ENCODE measurements at places on chromosomes 3 and 15. TPM values are rescaled to one million over a fixed set of nuclear protein-coding genes. Genes with fewer than 3 reads are reported as not detected.

DNA sequence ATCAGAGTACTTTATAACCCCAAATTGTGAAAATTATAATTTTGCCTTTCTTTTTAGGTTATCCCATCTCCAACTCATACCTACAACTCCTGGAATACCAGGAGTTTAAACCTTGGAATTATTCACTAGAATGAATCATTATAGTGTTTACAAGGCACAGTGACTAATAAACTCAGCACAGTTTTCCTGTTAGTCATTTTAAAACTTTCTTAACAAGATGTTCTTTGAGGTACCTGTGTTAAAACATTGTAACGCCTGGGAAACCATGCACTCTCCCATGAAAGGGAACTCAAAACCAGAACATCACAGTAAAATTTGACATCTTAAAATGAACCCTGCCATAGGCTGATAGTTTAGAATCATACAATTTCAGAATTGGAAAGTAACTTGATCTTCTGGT, 132.4 kb upstream of the OSTN start:
- H3K36me3 ChIP-seq = no peaks in the 10 kb centered on the region
- H3K27me3 ChIP-seq = no peaks in the 10 kb centered on the region
- no peak for DNase-seq
- no peaks in the 10 kb centered on the region for H3K4me1 ChIP-seq

DNA sequence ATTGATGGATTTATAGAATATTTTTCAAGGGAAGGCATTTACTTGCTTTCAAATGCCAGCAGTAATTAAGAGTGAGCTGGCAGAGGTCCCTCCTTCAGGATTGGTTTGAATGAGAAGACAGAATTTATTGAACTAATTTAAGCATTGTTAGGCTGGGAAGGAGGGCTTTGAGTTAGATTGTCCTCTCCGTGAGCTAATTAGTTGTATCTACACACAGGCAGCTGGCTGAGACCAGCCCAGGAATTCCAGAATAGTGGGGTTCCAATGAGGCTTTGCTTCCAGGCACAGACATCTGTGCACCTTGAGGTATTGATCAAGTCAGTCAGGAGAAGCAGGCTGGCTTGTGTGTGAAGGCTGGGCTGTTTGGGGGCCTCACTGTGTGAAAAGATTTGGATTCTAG, 124.0 kb upstream of the WNT5A start:
- H3K4me1 ChIP-seq = peaks cover 4% of the 10 kb centered on the region
- no peaks in the 10 kb centered on the region for H3K27me3 ChIP-seq
- H3K27ac ChIP-seq = no peak overlapping the region
- no peak for DNase-seq

- no peaks in the 10 kb centered on the region for H3K36me3 ChIP-seq
- DNase-seq = no peak
- no peak overlapping the region for H3K27ac ChIP-seq
- H3K4me1 ChIP-seq = no peaks in the 10 kb centered on the region
- no peak overlapping the region for H3K4me3 ChIP-seq
Measured at GRCh38 chr3:22296601-22297000, 545.6 kb upstream of the ZNF385D start.

Gene EPHA6
- not detected for total RNA-seq

DNA sequence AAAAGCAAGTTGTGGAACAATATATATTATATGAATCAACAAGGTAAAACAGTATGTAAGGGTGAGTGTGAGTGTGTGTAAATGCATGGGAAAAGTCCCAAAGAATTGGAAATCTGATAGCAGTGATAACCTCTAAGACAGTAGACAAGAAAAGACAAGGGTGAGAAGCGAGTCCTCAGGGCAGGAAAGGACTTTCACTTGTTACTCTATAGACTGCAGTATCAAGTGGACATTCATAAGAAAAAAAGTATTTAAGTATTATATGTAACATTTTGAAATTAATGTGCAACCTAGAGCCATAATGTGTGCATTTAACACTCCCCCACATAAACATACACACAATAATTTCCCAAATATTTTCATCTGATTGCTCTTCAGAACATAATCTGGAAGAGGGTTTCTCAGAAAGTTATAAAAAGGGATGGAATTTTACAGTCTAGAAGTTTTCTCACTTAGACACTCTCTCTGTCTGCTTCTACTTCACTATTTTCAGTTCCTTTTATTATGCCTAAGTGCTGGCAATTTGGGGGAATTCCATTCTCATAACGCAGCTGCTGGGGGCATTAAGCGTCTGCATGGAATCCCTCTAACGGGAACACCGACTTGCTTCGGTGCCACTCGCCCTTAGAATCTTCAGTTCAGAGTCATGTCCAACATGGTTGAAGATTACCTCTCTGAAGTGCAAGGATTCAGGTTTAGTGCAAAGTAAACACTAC, 50.0 kb upstream of the CDIN1 start:
- DNase-seq = no peak
- no peak overlapping the region for H3K27ac ChIP-seq
- H3K4me1 ChIP-seq = no peaks in the 10 kb centered on the region

Gene TATDN2
- total RNA-seq = 38.5 TPM

DNA sequence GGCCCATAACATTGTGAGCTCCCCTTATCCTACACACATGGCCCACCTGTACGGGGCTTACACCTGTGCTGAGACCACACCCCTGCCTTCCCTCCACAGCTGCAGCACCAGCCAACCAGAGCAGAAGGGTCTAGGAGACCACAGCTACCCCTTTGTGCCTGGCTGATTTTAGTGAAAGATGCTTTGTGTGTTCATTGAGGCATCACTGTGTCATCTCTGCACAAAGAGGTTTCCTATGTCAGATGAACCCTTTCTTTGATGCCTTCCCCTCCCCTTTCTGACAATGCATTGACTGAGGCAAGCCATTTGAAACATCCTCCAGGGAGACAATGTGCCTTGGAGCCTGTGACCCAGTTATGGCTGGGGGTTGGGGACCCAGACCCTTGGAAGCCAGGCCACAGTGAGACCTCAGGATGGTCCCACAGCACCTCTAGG, 54.9 kb upstream of the SLC7A14 start:
- no peak for DNase-seq
- H3K4me1 ChIP-seq = no peaks in the 10 kb centered on the region
- no peaks in the 10 kb centered on the region for H3K36me3 ChIP-seq
- H3K27me3 ChIP-seq = peaks cover 7% of the 10 kb centered on the region
- H3K4me3 ChIP-seq = no peak overlapping the region
- H3K27ac ChIP-seq = no peak overlapping the region

DNA sequence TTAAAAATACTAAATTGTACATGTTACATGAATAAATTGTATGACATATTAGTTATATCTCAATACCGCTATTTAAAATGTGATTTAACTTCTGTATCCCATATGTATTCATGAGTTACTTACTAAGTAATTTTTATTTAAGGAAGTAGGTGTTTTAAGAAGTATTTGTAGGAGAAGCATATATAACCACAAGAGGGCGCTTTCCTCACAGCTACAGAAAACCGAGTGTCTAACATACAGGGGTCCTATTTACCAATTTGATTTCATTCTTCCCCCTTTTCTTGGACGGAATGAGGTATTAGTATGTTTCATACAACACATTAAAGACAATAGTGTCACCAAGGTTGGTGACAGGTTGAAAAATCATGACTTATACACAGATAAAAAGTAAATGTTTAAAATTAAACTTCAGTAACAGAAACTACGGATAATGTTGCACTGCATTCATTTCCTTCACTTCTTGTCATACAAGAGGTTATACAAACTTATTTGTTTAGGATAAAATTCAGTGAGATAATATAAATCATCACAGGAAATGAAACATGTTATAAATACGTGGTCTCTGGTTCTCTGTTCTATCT, 253.6 kb downstream of the MAGI1 start:
- no peak overlapping the region for H3K4me3 ChIP-seq
- H3K27me3 ChIP-seq = no peaks in the 10 kb centered on the region
- H3K27ac ChIP-seq = no peak overlapping the region
- no peaks in the 10 kb centered on the region for H3K36me3 ChIP-seq

DNA sequence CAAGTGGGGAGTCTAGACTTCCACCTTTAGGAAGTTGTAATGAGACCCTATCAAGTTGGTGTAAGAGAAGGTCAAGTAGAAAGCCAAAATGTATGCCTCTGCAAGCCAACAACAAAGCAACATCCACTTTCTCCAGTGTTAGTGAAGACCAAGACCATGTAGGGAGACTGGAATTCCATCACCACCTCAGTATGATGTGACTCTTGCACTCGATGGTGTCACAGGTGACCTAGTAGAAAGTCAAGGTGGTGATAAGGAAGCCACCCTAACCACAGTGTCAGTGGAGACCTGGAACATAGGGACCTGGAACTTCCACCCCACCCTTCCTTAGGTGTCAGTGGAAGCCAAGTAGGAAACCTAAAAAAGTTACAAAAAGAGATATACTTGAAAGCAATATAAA, 278.1 kb upstream of the KCNMB2 start:
- no peaks in the 10 kb centered on the region for H3K4me1 ChIP-seq
- H3K36me3 ChIP-seq = no peaks in the 10 kb centered on the region
- DNase-seq = no peak
- no peak overlapping the region for H3K4me3 ChIP-seq
- H3K27ac ChIP-seq = no peak overlapping the region

- no peak within 1 kb of the TSS for H3K27ac ChIP-seq
- DNase-seq = peak; percentile 26
- H3K4me3 ChIP-seq = peak within 1 kb of the TSS; percentile 65
- peaks cover 2% of the 10 kb centered on the region for H3K36me3 ChIP-seq
Measured at GRCh38 chr3:127628788-127629466, at the start of gene PODXL2. PODXL2 (plus strand) TSS chr3:127629185; CDS start chr3:127629220, 35 bp downstream.

- DNase-seq = no peak
- H3K27me3 ChIP-seq = no peaks in the 10 kb centered on the region
- H3K27ac ChIP-seq = no peak overlapping the region
- H3K4me1 ChIP-seq = no peaks in the 10 kb centered on the region
Measured at GRCh38 chr3:74301056-74301455, 313.4 kb downstream of the CNTN3 start.

DNA sequence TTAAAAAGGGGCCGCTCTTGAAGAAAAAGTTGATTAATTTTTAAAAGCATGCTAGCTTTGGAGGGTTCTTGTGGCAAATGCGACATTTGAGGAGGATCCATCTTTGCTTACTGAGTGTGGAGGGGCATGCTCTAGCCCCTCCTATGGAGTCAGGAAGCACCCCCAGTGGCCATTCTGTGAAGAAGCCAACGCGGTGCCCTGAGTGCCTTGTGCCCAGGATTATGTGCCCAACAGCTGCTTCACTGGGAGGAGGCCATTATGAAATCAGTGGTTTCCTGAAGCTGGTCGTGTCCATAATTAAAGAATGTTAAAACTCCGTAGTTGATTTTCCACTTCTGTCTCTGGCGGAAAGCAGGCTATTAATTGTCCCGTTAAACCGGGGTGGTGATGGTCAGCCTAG, 69.1 kb upstream of the TNFAIP8L3 start:
- peaks cover 2% of the 10 kb centered on the region for H3K4me1 ChIP-seq
- no peak overlapping the region for H3K27ac ChIP-seq
- H3K27me3 ChIP-seq = peaks cover 17% of the 10 kb centered on the region
- H3K4me3 ChIP-seq = no peak overlapping the region
- H3K36me3 ChIP-seq = no peaks in the 10 kb centered on the region

Gene PIGX
- total RNA-seq = 43.7 TPM

DNA sequence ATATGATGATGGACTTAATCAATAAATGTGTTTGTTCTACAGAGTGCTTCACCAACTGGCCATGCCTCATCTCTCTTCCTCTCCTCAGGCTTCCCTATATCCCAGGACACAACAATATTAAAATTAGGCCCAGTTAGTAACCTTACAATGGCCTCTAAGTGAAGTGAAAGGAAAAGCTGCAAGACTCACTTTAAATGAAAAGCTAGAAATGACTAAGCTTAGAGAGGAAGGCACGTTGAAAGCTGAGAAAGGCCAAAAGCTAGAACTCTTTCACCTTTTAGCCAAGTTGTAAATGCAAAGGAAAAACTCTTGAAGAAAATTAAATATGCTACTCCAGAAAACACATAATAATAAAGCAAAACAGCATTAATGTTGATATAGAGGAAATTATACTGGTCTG, 1010.3 kb downstream of the NAALADL2 start:
- DNase-seq = no peak
- no peaks in the 10 kb centered on the region for H3K4me1 ChIP-seq
- no peak overlapping the region for H3K27ac ChIP-seq
- no peaks in the 10 kb centered on the region for H3K36me3 ChIP-seq

DNA sequence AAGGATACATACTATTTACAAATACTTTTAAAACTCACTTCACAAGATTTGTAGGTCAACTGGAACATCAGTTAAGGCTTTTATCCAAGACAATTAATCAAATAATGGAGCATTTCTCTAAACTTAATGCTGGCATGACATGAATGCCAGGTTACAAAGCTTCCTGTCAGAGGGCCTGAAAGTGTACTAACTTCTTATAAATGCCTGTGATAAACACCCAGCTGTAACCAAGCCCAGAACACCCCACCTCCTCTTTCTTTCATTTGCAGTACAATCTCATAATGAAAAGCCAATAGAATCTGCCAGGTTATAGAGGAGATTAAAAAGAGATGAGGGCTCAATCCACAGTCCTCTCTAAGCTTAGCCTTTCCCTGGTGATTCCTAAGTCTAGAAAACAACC, 214.4 kb downstream of the OSBPL10 start:
- no peak overlapping the region for H3K27ac ChIP-seq
- H3K4me1 ChIP-seq = peaks cover 7% of the 10 kb centered on the region
- H3K27me3 ChIP-seq = no peaks in the 10 kb centered on the region
- H3K36me3 ChIP-seq = no peaks in the 10 kb centered on the region
- DNase-seq = no peak

GRCh38 chr15:100221471-100222348, 120.1 kb downstream of the ADAMTS17 start:
- no peaks in the 10 kb centered on the region for H3K27me3 ChIP-seq
- H3K4me1 ChIP-seq = peaks cover 13% of the 10 kb centered on the region
- H3K36me3 ChIP-seq = no peaks in the 10 kb centered on the region
- H3K4me3 ChIP-seq = no peak overlapping the region

Gene MOBP
- not detected for total RNA-seq

DNA sequence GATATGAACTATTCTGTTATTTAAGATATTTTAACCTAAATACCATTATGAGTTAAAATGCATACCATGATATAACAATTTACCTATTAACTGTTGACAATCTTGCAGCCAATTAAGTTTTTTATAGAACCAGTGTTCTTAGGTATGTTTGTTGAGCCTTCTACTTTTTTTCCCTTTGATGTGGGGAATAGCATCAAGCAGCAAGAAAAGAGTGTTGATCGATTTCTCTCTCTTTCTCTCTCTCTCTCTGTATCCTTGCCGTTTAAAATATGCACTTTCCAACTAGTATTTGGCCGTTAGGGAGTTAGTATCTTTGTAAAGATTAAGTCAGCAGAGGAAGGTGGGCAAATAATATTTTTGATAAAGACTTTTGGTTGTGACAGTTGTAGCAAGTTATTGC, 5.9 kb downstream of the CHD2 start:
- H3K4me1 ChIP-seq = peaks cover 61% of the 10 kb centered on the region
- H3K36me3 ChIP-seq = peaks cover 79% of the 10 kb centered on the region
- H3K27me3 ChIP-seq = no peaks in the 10 kb centered on the region
- peak overlapping the region; percentile 100 for H3K27ac ChIP-seq
- DNase-seq = no peak
- peak overlapping the region; percentile 99 for H3K4me3 ChIP-seq

- H3K4me1 ChIP-seq = peaks cover 74% of the 10 kb centered on the region
- no peak for DNase-seq
- no peak overlapping the region for H3K4me3 ChIP-seq
- no peak overlapping the region for H3K27ac ChIP-seq
- peaks cover 23% of the 10 kb centered on the region for H3K36me3 ChIP-seq
Measured at GRCh38 chr3:31552103-31552502, 19.4 kb downstream of the STT3B start.
